ENCODE measurements at places on chromosomes 16 and 17.

DNA sequence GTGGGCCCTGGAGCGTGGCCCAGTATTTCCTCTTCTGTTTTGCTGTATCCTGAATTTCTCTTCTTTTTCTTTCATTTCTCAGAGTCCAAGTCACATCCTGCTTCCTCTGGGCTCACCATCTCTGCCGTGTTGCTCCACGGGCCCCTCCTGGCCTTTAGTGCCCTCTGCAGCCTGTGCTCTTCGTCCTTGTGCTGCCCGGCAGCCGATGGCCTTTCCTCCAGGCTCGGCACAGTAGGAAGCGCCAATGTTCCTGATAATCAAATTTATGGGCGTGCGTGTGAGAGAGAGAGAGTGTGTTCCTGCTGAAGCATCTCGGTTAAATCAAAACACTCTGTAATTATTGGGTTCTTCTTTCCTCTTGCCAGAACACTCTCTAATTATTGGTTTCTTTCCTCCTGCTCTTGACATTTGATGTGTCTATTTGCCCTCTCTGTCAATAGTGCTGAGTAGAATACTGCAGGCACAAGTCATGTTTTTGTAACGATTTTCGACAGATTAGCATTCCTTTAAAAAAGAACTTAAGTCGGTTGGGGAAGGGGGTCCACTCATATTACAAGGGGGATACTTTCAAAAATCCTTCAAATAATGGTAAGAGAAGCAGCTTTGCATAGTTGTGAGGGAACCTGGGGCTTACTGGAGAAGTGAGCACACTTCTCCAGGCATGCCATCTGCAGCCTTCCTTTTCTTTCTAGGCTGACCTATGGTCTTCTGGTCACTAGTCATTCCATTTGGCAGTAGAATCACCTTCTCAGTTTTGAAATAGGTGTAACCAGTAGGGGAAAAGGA is 126.6 kb downstream of the RPTOR start:
- DNase-seq: no peak

DNA sequence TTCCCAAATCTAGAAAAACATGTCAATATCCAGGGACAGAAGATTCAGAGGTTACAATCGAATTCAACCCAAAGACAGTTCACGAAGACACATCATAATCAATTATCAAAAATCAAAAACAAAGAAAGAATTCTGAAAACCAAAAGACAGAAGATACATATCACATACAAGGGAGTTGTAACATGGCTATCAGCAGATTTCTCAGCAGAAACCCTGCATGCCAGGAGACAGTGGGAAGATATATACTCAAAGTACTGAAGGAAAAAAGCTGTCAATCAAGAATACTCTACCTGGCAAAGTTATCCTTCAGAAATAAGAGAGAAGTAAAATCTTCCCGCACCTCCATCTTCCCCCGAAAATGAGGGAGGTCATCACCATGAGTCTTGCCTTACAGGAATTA is 258.6 kb downstream of the CEP112 start:
- no peak for DNase-seq

- peak; percentile 24 for DNase-seq
Measured at GRCh38 chr17:1229349-1229899, 40.8 kb upstream of the BHLHA9 start.

- DNase-seq: no peak
Measured at GRCh38 chr16:17196526-17196925, 274.2 kb downstream of the XYLT1 start.

- DNase-seq: no peak
Measured at GRCh38 chr16:3591991-3592390, 14.8 kb upstream of the NLRC3 start.

All from ELR (cell line).